Brain microvascular endothelial cell (primary cell): ENCODE measurements at places on chromosomes 13 and 19.

DNA sequence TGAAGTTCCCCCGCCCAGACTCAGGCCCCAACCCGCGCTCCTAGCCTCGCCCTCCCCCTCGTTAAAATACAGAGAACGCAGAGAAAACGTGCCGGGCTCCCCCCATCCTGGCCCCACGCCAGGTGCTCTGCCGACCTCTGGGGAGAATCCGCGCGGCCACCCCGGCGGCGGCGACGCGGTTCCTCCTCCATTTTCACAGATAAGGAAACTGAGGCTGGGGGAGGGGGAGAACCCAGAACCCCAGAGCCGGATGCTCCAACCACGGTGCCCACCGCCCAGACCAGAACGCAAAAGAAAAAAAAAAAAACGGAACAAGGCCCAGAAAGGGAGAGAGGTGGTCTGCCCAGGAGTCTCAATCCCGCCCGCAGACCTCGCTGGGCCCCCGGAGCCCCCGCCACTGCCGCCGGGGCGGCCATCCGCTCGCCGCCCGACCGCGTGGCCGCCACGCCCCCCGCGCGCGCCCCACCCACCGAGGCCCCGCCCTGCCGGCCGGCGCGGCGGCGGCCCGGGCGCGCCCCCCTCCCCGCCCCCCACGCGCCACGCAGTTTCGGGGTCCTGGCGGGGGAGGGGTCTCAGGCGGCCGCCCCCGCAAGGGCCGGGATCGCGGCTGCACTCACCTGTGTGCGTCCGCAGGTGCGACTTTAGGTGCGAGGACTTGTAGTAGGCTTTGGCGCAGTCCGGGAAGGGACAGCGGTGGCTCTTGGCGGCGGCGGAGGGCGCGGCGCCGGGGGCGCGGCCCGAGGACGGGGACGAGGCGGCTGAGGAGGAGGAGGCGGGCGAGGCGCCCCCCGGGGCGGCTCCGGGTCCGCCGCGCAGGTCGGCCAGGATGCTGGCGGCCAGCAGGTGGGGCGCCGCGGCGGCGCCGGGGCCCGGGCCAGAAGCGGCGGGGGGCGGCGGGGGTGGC, 703 bp downstream of the KLF16 start:
- DNase-seq = no peak

DNA sequence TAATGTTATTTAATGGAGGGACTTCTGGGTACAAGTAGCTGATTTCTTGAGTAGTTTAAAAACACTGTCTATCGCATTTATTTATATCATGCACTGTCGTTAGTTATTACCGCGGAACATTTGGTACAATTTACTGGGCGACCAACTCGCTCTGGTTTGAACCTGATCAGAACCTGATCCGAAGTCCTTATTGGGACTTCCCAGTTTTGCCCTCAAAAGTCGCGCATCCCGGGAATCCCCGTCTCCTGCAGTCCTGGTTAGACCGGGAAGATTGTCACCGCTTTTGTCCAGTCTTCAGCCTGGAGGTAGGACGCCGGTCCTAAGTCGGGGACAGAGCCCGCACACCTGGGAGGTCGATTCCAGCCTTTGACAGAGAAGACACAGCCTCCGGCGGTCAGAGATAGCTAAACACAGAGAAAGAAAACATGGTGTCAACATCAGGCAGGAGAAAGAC, 694 bp downstream of the CLN5 start:
- no peak for DNase-seq

GRCh38 chr13:74528734-74529513, 394.7 kb upstream of the KLF12 start:
- DNase-seq = no peak

DNA sequence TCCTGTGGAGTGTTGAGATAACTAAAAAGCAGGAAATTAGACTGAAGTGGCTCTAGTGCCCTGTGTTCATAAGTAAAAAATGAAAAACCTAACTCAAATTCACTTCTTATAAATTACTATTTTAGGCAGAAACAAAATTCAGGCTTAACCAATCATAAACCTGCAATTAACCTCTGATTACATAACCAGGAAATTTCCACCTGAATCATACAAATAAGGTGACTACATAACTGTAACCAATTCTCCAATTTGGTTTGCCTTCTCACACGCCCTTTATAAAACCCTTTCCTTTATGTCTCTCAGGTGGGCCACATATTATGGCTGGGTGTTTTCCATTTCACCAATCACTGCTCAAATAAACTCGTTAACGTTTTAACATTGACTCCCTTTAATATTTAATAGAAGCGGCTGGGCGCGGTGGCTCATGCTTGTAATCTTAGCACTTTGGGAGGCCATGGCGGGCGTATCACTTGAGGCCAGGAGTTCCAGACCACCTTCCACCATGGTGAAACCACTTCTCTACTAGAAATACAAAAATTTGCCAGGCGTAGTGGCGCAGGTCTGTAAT, 22.9 kb upstream of the ZNF724 start:
- DNase-seq = no peak

GRCh38 chr19:27744926-27745768, 1467.8 kb downstream of the UQCRFS1 start:
- no peak for DNase-seq
